ENCODE measurements at places on chromosomes 5 and 9. TPM values are rescaled to one million over a fixed set of nuclear protein-coding genes. Genes with fewer than 3 reads are reported as not detected.

GRCh38 chr5:139709582-139710318 is 61.6 kb downstream of the CXXC5 start:
- no peak for DNase-seq

GRCh38 chr9:73773896-73774295 is 622.2 kb downstream of the ANXA1 start:
- DNase-seq = no peak

DNA sequence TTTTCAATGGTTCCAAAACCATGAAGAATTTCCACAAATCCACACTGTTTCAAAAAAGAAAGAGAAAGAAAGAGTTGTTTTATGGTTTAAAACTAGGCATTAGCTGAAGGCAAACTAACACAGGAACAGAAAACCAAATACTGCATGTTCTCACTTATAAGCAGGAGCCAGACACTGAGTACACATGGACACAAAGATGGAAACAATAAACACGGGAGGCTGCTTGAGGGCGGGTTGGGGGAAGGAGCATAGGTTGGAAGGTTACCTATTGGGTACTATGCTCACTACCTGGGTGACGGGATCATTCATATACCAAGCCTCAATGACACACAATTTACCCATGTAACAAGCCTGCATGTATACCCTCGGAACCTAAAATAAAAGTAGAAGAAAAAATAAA is 45.0 kb downstream of the SEMA6A start:
- DNase-seq = no peak

- no peak for DNase-seq
Observed at GRCh38 chr5:149959406-149960236, 937 bp upstream of the SLC26A2 start.

DNA sequence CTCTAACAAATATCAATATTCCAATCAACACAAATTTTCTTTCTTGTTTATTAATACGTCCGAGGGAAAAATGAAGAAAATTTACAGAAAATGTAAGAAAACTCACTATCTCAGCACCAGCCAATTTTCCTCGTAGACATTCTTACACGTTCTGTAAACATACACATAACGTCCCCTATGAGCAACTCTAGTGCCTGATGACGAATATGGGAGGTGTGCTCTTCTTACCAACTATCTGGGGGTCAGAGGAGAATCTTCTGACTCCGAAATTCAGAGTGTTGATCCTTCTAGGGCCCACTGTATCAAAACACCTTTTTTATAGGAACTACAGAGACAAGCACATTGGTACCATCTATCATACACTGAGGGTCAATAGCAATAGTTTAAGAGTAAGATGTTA is 198.7 kb downstream of the GAPVD1 start:
- no peak for DNase-seq

DNA sequence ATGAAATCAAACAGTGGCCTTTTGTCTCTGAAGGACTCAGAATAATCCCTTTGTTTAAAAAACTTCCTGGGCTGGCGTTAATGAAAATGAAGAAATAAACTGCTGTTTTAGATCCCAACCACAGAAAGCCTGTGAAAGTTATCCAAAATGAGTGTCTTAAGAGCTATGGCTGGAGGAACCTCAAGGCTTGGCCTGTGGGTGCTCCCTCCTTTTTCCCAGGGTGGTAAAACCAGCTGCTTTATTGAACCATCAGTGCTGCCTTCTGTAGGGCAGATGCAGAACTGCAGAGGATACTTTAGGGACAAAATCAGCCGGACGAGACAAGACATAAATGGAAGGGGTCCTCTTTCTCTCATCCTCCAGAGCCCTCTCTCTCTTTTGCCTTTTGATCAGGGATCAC is 100.9 kb downstream of the SMARCA2 start:
- no peak for DNase-seq

GRCh38 chr9:120396418-120396817 is 183.5 kb downstream of the CDK5RAP2 start:
- no peak for DNase-seq

DNA sequence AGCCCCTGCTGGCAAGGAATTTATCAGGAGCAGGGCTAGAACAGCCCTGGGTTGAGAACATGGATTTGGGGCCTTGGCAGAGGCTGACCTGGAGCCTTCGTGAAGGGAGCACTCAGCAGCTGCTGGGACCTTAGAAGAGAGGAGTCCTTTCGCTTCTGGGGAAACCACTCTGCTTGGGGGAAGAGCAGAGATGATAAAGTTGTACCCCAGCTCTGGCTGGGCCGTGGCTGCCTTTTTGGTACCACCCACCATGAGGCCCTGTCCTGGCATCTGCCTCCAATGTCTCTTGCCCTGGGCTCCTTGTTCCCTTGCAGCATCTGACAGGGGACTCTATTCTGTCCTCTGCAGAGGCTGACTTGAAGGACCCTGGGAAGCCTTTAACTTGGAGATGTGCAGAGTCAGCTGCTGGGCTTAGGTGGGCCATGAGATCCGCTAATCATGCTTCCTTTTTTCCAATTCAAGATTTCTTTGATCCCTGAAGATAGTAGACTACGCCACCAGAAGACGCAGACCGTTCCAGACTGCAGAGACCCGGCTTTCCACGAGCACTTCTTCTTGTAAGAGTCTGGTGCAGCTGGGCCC is 20.2 kb downstream of the RGS3 start:
- DNase-seq = no peak

GRCh38 chr9:129983891-129984290 is 59.1 kb downstream of the FNBP1 start:
- no peak for DNase-seq

DNA sequence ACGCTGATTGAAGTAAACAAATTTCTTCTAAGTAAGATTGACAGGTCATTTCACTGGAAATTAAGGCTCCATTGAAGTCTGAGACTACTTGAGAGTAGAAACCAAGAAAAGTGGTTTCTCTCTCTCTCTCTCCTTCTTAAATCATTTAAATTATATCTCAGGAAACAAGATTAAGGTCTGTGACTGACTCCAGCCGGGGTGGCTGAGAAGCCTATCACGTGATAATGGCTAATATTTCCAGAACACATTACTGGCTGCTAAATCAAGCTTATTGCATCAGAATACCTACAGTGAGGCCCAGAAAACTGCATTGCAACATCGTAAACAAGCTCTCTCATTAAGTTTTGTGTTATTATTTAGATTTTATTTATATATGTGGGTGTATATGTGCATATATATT is 88.4 kb downstream of the PTCD2 start:
- no peak for DNase-seq

Gene FUT7
- total RNA-seq = 0.68 TPM

Gene SLC34A3
- not detected for total RNA-seq

Gene FOXE1
- not detected for total RNA-seq

Gene SPATA31A3
- not detected for total RNA-seq

Gene MGAT1
- total RNA-seq = 180 TPM

Gene LHFPL2
- 38.6 TPM for total RNA-seq

All from aorta (tissue), 5 donors.